Fibroblast of upper back skin (primary cell): ENCODE measurements at places on chromosomes 3 and 15.

DNA sequence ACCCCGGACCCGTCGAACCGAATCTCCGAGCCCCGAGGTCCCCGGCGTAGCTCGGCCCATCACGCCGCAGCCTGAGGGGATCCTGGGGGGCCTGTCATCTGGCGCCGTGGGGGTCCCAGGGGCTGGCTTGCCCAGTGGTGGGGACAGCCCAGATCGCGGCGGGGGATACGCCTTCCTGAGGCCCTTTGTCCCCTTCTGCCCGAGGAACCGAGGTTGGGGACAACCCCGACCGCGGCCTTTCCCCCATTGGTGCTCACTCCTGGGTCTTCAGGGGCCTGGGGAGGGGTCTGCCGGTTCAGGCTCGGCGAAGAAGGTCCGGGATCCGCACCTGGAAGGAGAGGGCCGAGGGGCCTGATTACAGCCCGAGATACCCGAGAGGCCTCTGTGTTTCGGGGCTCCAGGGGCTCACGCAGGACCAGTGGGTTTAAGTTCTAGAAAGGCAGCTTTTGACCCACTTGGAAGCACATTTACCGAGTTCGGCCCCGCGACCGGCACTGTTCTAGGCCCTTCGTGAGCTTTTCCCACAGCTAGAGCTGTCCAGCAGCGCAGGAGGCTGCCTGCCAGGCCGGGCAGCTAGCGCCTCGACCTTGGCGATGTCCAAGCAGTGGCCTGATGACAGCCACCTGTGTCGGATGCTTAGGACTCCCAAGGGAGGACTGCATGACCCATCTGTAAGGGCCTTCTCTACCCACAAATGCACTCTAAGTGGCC lies 504 bp downstream of the ABHD2 start:
- DNase-seq, result no peak

GRCh38 chr3:85670634-85671205 lies 711.9 kb downstream of the CADM2 start:
- peak; percentile 18 for DNase-seq

DNA sequence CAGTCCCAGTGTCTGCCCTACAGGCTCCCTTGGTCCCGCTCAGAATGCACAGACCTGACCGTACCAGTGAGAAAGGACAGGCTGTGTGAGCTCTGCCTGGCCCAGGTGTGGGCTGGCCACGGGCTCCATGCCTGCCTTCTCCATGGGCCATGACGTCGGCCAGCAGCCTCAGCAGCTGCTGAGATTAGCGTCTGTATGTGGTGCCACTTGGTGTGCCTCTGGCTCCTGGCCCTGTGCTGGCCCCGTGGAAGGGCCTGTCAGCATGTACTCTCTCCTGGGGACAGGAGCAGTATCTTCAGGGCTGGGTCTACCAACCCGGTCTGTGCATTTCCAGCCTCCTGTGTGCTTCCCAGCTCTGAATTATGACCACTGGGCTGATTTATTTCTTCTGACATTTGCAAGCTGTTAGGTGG lies 25.7 kb downstream of the KLF13 start:
- no peak for DNase-seq

DNA sequence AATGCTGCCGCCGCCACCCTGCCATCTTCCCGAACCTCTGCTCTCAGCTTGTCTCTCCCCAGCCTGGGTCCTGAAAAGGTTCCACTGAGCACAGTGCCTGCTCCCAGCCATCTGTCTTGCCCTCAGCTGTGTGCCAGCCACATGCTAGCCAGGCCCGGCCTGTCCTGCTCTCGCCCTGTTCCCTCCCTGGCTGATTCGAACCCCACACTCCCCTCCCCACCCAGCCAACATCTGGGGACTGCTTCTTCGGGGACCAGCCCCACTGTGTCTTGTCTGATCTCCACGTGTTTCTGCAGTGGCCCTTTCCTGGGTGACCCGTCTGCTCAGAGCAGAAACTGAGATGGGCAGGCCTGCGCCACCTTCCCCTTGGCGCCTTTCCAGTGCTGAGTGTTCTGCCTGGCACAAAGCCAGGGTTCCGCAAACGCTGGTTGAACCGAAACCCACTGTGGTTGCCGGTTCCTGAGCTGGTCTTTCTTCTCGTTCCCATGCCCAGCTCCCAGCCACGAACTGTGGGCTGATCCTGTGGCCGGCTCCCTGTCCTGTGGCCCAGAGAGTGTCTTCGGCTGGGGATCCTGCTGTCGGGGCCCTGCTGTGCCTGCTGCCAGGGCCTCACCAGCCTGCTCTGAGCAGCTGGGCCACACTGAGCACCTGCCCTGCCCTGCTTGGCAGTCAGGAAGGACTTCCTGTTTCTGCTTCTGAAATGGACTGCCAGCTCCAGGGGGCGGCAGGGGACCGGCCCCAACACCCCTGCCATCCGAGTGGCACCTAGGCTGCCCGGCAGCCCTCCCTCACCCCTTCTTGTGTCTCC lies 62.7 kb upstream of the KLF13 start:
- DNase-seq, result no peak

DNA sequence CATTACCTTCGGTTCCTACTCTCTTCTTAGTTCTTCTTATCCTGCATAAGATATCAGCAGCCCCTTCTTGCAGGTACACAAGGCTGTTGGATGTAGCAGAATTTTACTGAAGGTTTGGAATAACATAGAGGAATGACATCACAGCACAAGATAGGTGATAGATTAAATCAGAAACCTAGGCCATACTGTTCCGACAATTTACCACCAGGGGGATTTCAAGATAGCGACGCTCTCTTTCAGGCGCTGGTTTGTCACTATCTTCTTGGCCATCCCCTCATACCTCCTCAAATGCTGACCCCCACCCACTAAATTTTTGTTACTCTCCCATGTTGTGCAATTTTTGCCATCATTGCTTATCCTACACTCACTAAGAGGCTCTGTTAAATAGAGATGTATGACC lies 3.5 kb downstream of the SIDT1 start:
- no peak for DNase-seq

- no peak for DNase-seq
These were observed 30.4 kb upstream of the TMCO5A start for GRCh38 chr15:37903919-37904625.

- no peak for DNase-seq
These were observed 61.4 kb downstream of the IGF2BP2 start for GRCh38 chr3:185763347-185764005.

- DNase-seq, result no peak
These were observed 130.4 kb downstream of the PPM1L start for GRCh38 chr3:160886421-160886820.

DNA sequence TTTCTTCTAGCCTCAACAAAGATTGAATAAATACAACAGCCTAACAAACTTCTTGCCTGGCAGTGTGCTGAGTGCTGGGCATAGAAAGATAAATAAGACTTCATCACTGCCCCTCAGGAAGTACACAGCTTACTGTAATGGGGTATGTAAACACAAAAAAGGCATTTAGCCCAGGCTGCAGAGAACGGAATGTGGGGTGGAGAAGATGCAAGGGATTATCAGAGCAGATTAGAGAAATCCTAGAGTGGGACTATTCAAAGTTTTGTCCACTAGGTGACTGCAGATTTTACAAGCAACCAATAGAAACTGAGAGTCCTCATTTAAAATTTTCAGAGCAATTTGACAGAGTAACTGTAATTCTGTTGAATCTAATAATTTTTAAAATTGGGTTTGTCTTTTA lies 35.4 kb upstream of the TSC22D2 start:
- DNase-seq, result peak; percentile 37

GRCh38 chr15:66404532-66404931 lies 17.8 kb downstream of the MAP2K1 start:
- DNase-seq, result no peak

GRCh38 chr3:127408022-127408683 lies 120.3 kb upstream of the PRR20G start:
- DNase-seq, result no peak

DNA sequence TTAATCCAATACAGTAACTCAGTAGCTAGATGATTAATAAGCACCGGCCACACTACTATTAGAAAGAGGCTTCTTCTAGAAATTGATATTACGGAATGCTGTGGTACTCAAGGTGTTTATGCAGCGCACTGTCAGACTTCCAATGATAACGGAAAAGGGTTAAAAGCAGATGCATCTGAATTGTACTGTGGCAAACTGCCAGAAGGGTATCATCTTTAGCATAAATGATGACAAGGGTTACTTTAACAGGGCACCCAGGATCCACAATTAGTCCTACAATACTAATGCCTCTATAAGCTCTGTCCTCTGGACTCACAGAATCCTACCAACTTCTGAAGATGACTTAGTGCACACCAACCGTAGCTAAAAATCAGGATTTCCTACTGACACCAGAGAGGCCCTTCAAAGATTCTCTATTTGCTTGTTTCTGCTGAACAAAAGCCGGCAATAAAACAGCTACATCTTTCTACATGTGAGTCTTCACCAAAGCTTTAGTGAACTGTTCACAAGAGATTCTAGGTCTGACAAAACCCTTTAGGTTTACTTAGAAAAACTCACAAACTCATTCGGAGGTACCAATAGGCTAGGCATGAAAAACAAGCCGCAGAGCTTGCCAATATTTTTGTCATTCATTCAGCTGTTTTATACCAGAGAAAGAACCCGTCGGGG lies 7.1 kb downstream of the SATB1 start:
- DNase-seq, result no peak

GRCh38 chr3:102926618-102927017 lies 491.8 kb downstream of the ZPLD1 start:
- no peak for DNase-seq

GRCh38 chr3:121748680-121749275 lies 763 bp downstream of the GOLGB1 start:
- DNase-seq, result peak; percentile 6

- peak; percentile 7 for DNase-seq
These were observed 25.8 kb downstream of the ZPLD1 start for GRCh38 chr3:102460579-102460978.

GRCh38 chr3:183354325-183354831 lies 74.0 kb downstream of the MCF2L2 start:
- no peak for DNase-seq

GRCh38 chr3:57030721-57031120 lies 29.7 kb upstream of the SPATA12 start:
- no peak for DNase-seq

- DNase-seq, result no peak
These were observed 113.3 kb upstream of the PHLDB2 start for GRCh38 chr3:111745786-111746185.

- no peak for DNase-seq
These were observed 62.8 kb downstream of the SYNM start for GRCh38 chr15:99167640-99168039.

DNA sequence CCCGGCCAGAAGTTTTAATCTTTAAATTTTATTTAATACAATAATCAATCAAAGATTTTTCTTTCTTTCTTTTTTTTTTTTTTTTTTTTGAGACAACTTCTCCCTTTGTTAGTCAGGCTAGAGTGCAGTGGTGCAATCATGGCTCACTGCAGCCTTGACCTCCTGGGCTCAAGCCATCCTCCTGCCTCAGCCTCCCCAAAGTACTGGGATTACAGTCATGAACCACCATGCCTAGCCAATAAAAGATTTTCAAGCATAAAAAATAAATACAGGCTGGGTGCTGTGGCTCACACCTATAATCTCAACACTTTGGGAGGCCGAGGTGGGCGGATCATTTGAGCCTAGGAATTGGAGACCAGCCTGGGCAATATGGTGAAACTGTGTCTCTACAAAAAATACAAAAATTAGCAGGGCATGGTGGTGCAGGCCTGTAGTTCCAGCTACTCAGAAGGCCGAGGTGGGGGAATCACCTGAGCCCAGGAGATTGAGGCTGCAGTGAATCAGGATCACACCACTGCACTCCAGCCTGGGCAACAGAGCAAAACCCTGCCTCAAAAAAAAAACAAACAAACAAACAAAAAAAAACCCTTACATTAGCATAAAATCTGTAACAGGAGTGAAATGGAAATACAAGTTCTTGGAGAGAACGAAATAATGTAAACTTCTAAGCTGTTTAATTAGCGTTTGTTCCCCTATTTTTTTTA lies 29.1 kb upstream of the SRP14 start:
- DNase-seq, result no peak

- DNase-seq, result peak; percentile 43
These were observed 17.3 kb downstream of the HDAC11 start for GRCh38 chr3:13497386-13497785.

- DNase-seq, result peak; percentile 67
These were observed 163.0 kb upstream of the TMCO5A start for GRCh38 chr15:37771465-37771864.

DNA sequence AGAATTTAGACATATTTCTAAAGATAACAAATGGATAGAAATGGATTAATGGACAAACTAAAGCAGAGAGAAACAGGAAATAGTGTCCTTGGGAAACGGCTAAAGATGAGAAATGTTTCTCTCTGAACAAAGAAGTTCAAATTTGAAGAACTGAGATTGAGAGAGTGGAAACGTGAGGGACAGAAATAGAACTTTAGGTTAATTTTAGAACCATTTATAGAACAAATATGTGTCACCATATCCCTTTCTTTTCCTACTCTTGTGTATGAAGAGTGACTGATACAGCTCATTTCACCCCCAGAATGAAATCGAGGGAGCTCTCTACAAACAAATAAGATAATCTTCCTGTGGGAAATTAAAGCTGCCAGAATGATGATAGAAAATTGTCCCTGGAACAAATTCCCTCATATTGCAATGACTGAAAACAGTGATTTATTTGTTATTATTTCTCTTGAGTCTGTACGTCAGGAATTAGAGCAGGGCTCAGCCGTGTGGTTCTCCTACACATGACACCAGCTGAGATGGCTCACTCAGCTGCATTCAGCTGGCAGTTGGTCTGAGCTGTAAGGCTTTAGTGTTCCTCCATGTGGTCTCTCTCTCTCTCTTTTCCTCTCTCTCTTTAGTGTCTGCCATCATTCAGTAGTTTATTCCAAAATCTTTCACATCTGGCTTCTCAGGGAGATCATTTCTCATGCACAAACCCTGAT lies 46.6 kb upstream of the ARPP21 start:
- no peak for DNase-seq

DNA sequence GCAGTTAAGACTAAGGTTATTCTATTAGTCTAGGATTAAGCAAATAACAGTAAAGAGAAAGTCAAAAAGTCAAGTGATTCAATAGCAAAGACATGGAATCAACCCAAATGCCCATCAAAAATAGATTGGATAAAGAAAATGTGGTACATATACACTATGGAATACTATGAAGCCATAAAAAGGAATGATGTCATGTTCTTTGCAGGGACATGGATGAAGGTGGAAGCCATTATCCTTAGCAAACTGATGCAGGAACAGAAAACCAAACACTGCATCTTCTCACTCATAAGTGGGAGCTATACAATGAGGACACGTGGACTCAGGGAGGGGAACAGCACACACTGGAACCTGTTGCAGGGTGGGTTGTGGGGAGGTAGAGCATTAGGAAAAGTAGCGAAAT lies 29.0 kb downstream of the UNC13C start:
- no peak for DNase-seq

- peak; percentile 21 for DNase-seq
These were observed 13.5 kb downstream of the BFSP2 start for GRCh38 chr3:133413161-133414020.

DNA sequence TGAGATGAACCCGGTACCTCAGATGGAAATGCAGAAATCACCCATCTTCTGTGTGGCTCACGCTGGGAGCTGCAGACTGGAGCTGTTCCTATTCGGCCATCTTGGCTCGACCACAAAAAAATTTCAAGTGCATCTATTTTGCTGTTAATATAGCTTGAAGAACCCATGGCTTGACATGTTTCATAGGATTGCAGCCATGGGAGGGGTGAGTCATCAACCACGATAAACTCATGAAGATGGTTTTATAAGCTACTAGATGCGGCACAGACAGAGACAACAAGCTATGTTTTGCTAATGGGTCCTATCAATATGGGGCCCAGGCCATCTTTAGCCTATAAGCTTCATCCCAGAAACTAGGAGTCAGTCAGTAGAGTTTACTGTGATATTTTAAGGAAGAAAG lies 100.4 kb upstream of the PHLDB2 start:
- peak; percentile 84 for DNase-seq

GRCh38 chr3:172449466-172450149 lies 1.4 kb upstream of the GHSR start:
- peak; percentile 35 for DNase-seq
